ENCODE measurements at places on chromosomes 16 and 17.

- no peak for DNase-seq
These were observed 694 bp upstream of the TBCD start for GRCh38 chr17:82751171-82751570.

DNA sequence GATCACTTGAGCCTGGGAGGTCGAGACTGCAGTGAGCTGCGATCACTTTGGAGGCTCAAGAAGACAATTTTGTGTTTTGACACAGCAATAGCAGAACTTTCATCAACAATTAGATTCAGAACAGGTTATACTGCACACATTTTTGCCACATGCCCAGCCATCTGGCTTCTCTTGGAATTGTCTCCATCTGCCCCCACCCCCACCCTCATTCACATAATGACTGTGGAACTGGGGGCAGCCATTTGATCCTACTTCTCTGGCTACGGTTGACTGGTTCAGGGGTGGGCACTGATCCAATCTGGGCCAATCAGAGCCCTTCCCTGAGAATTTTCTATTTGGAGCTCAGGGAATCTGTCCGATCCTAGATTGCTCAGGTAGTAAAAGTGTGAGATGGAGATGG is 14.0 kb downstream of the TMEM92 start:
- peak; percentile 3 for DNase-seq

GRCh38 chr17:8159459-8160223 is 3.1 kb downstream of the VAMP2 start:
- DNase-seq, result peak; percentile 15

GRCh38 chr16:57826052-57826451 is 23.8 kb upstream of the KIFC3 start:
- DNase-seq, result no peak

DNA sequence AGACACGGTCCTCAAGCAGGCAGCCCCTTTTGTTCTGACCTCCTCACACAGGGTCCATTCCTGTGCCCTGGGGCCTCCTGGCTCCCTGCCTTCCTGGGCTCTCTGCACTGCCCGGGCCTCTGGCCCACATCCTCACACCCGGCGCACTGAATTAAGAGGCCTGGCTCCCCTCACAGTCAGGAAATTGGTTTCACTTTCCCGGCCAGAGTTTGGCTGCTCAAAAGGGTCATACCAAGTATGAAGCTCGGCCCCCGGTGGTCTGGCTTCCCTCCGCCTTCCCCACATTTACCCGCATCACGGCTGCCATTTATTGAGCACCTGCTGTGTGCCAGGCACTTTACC is 220.0 kb downstream of the NTN1 start:
- no peak for DNase-seq

DNA sequence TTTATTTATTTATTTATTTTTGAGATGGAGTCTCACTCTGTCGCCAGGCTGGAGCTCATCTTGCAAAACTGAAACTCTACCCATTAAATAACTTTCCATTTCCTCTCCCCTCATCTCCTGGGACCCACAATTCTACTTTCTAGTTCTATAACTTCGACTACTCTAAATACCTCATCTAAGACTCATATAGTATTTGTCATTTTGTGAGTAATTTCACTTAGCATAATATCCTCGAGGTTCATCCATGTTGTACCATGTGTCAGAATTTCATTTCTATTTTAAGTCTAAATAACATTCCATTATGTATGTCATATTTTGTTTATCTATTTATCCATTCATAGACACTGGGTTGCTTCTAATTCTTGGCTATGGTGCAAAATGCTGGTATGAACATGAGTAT is 5.1 kb upstream of the NT5M start:
- no peak for DNase-seq

DNA sequence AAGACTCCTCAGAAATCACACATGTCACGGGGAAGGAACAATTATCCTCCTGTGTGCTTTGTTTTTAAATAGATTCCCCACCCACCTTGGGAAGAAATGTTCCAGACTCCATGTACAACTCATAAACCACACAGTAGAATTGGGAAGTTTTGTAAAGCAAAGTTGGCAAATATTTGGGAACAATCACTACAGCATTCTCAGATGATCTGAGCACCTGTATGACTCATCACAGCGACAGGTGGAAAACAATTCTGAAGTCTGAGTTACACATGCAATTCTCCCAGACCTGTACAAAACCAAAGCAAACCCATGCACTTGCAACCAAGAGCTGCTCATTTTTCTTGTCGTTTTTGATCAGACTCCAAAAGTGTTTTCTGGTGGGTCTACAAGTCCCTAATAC is 14.4 kb upstream of the MYLK3 start:
- DNase-seq, result no peak

- peak; percentile 65 for DNase-seq
These were observed 394 bp upstream of the CPD start for GRCh38 chr17:30378241-30378824.

GRCh38 chr16:46790599-46791270 is 40.2 kb downstream of the C16orf87 start:
- DNase-seq, result no peak

- DNase-seq, result no peak
These were observed 60.7 kb upstream of the TBX2 start for GRCh38 chr17:61338874-61339478.

- peak; percentile 68 for DNase-seq
These were observed 19.6 kb downstream of the KIAA0513 start for GRCh38 chr16:85046931-85047866.

GRCh38 chr17:38711792-38712571 is 6.9 kb downstream of the MLLT6 start:
- no peak for DNase-seq

DNA sequence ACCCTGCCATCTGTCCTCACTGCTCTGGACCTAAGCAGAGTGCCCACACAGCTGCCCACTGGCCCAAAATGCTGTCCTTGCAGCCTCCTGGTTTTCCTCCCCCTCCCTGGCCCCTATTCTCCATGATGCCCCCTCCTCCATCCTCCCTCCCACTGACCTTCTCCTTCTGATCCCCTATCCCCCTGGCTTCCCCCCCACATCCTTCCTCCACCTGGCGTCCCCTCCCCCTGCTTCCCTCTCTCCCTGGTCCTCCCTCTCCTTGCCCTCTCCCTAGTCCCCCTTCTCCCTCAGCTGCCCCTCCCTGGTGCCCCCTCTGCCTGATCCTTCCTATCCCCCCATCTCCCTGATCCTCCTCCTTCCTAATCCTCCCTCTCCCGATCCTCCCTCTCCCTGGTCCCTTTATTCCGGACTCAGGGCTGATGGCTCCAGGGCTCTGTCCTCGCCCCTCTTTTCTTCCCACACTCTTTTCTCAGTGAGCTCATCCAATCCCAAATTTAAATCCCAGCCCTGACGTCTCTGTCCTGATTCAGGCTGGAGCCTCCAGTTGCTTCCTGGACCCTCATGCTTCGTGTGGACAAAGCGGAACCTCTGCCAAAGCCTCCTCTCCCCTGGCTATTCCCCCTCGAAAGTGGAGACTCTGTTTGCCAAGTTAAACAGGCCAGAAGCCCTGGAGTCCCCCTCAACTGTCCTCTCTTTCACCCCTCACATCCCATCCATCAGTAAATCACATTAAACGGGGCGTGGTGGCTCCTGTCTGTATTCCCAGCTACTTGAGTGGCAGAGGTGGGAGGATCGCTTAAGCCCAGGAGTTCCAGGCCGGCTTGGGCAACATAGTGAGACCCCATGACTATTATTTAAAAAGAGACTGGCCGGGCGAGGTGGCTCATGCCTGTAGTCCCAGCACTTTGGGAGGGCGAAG is 18.1 kb upstream of the RHBDF2 start:
- DNase-seq, result no peak

DNA sequence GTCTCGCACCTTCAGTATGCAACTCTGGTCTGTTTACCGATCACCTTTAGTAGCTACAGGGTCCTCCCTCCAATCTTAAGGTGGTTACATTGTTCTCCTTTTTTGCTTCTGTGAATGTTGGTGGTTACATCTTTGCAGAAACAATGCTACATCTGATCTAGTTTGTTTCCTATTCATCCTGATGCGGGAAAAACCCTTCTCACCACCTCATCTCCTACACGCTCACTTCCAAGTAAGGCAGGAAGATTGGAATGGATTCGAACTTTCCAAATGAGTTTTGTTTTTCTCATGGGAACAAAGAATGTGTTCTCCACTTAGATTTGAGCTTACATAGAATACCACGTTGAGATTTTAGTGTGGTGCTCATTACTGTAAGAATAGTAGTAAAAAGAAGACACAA is 14.5 kb downstream of the ZC3H18 start:
- DNase-seq, result no peak

GRCh38 chr16:75000481-75001081 is 1.8 kb downstream of the ZNRF1 start:
- no peak for DNase-seq

DNA sequence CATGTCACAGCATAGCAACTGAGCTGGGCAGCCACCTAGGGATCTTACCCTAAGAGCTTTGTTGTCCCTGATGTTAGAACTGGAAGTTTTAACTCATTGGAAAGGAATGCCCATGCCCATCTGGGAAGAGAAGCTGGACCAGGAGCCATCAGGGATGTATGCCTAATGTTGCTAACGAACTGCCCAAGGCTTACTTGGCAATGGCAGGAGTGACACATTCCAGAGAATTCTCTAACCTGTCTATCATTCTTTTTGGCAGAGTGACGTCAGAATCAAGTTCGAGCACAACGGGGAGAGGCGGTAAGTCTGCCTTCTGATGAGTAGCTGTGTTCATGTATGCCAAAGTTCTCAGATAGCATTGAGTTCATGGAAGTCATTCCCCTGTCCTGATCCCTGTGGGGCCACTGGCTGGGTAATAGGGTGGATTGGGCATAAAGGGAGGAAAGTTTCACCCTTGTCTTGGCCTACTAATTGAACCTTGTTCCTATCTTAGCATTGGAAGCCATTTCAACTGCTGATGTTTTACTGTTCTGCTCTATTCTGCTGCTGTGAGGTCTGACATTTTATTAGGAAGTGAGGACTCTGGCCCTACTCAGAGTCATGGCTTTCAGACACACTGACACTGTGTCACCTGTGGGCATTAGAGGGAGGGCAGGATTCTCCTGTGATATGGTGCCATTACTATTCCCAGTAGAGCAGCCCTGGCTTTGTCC is 23.7 kb downstream of the MAP3K3 start:
- no peak for DNase-seq

- DNase-seq, result peak; percentile 79
These were observed 52.0 kb downstream of the BAIAP2 start for GRCh38 chr17:81086789-81087551.

DNA sequence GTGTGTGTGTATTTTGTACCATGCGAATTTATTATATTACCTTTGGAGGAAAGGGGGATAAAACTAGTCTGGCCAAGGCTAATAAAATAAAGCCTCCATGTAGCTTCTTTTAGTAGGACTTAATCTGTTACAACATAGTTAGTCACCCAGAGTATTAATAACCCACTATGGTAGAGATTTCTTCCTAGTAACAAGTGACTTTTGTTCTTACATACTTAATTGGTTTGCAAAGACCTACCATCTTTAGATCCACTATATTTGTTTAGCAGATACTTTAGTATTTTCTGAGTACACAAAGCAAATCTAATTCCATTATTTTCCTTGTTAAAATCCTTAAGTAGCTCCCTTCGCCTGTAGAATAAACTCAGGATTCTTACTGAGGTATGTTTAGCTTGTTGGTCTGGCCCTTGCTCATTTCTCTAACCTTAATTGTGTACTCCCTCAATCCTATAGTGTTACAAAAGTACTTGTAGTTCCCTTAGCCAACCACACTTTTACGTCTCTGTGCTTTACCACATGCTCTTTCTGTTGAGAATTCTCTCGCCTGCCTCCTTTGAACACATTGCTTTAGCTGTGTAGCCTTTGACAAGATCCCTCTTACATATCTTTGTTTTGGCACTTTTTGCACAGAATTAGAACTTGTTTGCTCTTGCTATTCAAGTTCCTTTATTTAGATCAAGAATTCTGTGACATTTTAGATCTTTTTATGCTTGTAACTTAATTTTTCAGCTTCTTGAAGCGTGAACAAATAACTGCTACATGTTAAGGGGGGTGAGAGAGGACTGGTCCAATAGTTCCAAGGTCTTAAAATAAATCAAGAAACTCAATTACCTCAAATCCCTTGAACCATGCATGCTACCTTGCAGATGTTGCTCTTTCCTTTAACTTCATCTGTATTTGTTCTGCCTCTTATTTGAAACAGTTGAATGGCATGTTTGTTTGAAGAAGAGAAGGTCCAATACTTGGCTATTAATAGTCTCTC is 23.8 kb downstream of the CLTC start:
- DNase-seq, result no peak

DNA sequence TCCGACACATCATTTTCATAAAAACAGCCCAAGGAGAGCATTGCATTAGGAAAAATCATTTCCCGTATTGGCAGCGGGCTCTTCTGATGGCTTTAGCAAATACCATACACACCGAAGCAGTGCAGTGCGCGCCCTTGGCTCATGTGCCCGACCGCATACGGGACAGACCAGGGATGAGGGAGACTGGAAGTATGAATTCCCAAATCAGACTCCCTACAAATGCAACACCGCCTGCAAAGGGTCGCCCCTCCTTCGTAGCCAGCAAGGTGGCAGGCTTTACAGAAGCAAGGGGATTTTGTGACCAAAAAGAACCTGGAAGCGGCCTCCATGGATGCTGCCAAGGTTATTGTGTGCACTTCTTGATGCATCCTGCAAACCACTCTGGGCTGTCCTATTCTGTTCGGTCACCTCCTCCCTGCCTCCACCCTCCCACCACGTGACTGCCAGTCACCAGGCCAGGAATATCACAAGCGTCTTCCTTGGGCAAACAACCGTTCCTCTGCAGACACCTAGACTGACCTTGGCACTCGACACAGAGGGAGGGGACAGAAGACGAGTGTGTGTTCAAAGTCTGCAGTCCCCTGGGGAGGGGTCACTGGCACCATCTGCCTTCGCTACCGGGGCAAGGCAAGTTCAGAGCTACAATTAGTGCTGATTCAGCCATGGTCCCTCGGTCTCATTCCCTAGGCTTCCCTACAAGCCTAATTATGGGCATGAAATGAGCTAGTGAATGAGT is 460.4 kb downstream of the SLC39A11 start:
- DNase-seq, result no peak

GRCh38 chr17:41785091-41785858 is 1.2 kb downstream of the JUP start:
- DNase-seq, result no peak

DNA sequence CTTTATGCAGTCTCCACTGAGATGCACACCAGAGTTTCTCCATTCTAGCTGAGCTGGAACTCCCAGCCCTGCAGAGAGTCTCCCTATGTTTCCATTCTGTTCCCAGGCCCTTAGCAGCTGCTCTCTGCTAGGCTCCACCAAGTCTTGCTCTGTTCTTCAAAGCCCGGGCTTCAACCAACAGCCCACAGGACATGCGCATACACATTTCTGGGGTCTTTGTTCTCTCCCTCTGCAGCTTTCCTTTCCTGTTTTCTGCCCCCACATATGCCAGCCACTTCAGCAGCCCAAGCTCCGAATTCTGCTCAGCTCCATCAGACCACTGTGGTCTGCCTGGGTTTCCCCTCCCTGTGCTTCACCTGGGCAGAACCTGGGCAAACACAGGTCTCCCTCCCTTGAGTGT is 205.9 kb downstream of the CBLN1 start:
- no peak for DNase-seq

All from lower lobe of right lung (tissue), 2 donors.